ENCODE measurements at places on chromosomes 7 and 10.

GRCh38 chr7:105674200-105674920 is 93.1 kb upstream of the EFCAB10 start:
- H3K27ac ChIP-seq: no peak overlapping the region
- no peaks in the 10 kb centered on the region for H3K27me3 ChIP-seq
- no peaks in the 10 kb centered on the region for H3K36me3 ChIP-seq

- peaks cover 10% of the 10 kb centered on the region for H3K4me1 ChIP-seq
- no peak for DNase-seq
- no peak overlapping the region for H3K4me3 ChIP-seq
- H3K36me3 ChIP-seq: no peaks in the 10 kb centered on the region
- H3K27me3 ChIP-seq: no peaks in the 10 kb centered on the region
Measured at GRCh38 chr7:106566672-106567071, 94.3 kb downstream of the CCDC71L start.

DNA sequence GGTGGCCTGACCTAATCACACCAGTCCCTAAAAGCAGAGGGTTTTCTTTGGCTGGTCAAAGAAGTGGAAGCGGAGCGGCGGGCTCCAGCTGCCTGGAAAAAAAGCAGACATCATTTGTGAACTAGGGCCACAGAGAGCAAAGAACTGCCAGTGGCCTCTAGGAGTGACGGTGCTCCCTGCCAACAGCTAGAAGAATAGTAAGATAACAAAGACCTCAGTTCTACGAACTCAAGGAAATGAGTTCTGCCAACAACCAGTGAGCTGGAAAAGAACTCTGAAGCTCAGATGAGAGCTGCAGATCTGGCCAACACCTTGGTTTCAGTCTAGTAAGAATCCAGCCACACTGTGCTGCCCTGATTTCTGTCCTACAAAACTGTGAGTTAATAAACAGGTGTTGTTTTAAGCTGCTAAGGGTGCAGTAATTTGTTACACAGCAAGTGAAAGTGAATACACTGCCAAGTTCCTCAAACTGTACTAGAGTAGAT is 178.0 kb downstream of the SRPK2 start:
- no peak overlapping the region for H3K27ac ChIP-seq
- H3K4me1 ChIP-seq: peaks cover 11% of the 10 kb centered on the region
- no peak overlapping the region for H3K4me3 ChIP-seq

DNA sequence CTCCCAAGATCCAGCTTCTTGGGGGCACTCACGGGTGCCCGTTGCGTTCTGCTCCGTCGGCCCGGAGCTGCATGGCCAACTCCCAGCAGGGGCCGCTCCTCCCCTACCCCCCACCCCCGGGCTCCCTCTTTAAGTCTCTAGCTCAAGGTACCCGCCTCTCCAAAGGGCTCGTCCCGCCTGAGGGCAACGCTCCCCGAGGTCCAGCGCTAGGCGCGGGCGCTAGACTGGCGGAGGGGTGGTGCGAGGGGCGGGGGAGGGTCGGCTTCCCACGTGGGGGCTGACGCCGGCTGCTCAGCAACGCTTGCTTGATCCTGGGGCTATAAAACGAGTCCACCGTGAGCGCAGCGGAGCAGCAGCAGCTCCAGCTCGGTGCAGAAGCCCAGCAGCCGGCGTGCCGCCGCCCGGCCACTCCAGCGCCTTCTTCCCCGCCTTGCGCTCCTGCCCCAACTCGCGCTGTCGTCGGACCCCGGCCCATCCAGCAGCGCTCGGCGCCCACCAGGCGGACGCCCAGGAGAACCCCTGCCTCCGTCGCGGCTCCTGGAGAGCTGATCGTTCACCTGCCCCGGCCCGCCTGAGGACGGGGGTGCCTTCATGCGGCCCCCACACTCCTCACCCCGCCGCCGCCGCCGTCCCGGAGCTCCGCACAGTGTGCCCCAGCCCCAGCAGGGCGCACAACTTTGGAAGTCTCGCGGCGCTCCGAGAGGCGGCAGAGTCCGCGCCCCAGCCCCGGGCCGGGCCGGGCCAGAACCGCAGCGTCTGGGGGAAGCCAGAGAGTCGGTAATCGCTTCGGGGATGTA is at the start of gene ADRA2A:
ADRA2A (plus strand) TSS at position 348 of the 797 bp plus-strand sequence. CDS start 968 bp downstream, outside the sequence.
- peaks cover 25% of the 10 kb centered on the region for H3K4me1 ChIP-seq
- peak within 1 kb of the TSS; percentile 39 for H3K4me3 ChIP-seq
- peaks cover 37% of the 10 kb centered on the region for H3K27me3 ChIP-seq

GRCh38 chr7:130393841-130394411 is 13.6 kb downstream of the CPA1 start:
- no peak overlapping the region for H3K4me3 ChIP-seq
- no peaks in the 10 kb centered on the region for H3K36me3 ChIP-seq
- no peaks in the 10 kb centered on the region for H3K27me3 ChIP-seq
- H3K27ac ChIP-seq: no peak overlapping the region
- no peaks in the 10 kb centered on the region for H3K4me1 ChIP-seq
- no peak for DNase-seq

DNA sequence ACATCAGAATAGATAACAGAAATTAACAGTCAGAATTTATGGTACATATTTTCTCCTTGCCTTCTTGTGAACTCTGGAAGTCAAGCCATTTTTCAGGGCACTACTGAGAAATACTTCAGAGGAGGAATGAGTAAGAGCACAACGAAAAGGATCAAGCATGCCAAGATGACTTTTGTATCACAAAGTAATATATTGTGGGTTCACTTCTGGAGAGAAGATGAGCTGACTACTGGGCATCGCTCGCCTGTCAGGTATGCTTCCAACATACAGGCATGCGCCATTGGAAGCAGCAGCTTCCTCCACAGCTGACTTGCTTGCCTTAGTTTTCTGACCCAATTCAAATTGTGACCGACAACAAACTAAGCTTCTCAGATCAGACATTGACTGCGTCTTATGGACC is 137.3 kb downstream of the VTI1A start:
- DNase-seq: no peak
- H3K4me3 ChIP-seq: no peak overlapping the region
- no peaks in the 10 kb centered on the region for H3K4me1 ChIP-seq
